ENCODE measurements at places on chromosomes 1 and 21. TPM values are rescaled to one million over a fixed set of nuclear protein-coding genes. Genes with fewer than 3 reads are reported as not detected.
A peak's percentile ranks its signal among the peaks of the same experiment; 100 is the strongest.

DNA sequence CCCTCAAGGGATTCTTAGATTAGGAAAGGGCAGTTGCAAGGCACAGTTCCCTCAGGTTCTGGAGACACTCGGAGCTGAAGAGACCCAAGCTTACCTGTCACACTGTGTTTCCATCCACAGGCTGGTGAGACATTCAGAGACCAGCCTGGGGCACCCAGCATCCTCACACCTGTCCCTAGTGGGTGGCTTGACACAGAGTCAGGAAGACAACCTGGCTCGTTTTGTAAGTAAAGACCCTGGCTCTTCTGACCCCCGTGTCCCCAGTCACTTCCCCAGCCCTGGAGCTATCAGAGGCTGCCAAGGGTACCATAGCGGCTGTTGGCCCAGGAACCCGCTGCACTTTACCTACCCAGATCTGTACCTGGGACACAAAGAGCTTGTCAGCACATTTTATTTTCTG lies 409.8 kb downstream of the MATN1 start:
- no peak for DNase-seq

GRCh38 chr1:158611916-158612315 lies 6.8 kb downstream of the OR10Z1 start:
- no peak for DNase-seq

- no peak for DNase-seq
Observed at GRCh38 chr1:156213644-156213966, 798 bp downstream of the PMF1 start.

- DNase-seq, result no peak
Observed at GRCh38 chr1:217027403-217028080, 304.3 kb upstream of the ESRRG start.

- DNase-seq, result peak; percentile 43
Observed at GRCh38 chr21:33374450-33375096, 28.6 kb upstream of the IFNGR2 start.

DNA sequence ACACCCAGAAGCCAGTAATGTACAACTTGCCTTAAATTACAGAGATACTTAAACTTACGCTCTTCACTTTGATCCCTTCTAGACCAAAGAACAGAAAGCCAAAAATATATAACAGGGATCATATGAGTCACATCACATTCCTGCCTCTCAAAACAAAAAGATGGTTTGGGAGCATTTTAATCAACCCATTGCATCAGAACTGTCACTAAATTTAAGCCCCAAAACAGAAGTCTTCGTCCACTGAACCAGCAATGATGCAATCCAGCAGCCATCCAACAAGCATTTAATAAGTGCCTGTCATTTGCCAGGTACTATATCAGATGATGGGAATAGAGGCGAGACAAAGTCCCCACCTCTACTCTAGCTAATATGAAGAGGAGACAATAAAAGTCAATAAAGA lies 42.7 kb upstream of the GLIS1 start:
- no peak for DNase-seq

DNA sequence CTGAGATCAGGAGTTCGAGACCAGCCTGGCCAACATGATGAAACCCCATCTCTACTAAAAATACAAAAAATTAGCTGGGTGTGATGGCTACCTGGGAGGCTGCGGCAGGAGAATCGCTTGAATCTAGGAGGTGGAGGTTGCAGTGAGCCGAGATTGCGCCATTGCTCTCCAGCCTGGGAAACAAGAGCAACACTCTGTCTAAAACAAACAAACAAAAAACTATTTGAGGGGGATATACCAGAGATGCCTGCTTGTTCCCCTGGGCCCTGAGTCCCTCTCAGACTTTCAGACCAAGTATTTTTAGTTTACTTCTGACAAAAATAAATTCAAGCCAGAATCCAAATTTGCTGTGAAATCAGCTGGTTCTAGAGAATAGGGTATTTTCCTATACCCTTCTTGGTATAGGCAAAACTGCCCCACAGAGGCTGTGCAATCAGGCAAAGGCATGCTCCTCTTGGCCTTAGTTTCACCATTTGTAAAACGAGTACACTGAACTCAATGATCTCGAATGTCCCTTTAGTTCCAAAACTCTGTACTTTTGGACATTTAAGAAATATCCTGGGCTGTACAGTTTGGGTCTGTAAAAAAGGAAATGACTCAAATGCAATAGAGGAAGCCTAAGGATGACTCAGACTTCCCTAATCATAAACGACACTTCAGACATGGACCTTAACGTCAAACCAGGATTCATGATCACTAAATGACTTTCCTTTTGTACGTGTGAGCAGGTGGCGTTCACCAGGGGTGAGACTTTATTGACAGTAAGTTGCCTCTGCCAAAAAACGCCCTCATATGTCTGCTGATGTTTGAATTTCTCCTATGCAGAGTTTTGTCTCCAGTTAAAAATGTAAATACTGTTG lies 16.1 kb downstream of the ENSA start:
- peak; percentile 24 for DNase-seq

DNA sequence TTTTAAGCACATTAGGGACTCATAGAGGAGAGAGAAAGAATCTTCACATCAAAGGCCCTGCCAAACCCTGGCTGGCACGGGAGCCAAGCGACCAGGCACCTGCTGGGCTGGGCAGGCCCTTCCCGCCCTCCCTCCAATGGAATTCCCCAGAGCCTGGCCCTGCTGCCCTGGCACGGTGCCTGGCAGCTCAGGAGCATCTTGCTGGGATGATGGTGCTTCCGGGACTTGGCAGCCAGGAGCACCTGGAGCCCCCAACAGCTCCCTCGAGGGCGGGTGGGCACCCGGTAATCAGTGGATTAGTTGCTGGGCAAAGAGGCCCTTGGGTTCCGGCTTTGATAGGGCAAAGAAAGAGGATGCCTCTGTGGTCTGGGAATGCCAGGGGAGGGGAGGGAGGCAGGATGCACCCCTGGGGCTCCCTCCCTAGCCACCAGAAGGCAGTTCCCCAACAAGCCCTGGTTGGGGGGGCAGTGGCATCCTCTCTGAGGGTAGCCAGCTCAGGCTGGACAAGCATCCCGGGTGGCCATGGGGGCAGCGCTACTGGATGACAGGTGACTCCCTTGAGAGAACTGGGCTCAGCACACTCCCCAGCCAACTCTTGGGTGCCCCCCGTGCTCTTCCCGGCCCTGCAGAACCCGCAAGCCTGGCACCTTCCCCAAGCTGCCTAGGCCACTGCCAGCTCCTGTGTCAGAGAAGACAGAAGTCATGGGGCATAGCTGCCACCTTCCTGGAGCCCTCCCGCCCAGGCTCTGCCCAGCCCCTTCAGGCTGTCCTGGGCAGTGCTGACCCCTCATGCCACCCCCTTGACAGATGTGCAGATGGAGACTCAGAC lies 26.4 kb downstream of the KRTAP10-1 start:
- no peak for DNase-seq

DNA sequence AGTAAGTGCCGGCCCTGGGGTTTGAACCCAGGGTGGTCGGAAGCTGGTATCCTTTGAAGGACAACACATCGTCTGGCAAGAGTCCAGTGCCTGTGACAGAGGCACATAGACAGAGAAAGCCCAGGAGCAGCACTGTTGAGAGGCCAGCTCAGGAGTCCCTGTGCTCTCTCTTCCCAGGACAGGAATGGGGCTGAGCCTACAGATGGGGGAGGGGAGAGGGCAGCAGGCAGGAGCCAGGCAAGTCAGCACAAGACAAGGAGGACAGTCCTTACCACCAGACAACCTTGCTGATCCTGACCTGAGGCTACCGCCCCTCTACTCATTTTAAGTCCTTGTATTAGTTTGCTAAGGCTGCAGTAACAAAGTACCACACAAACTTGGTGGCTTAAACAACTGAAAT lies 27.7 kb upstream of the SYT6 start:
- DNase-seq, result no peak

- no peak for DNase-seq
Observed at GRCh38 chr1:192984080-192984479, 75.1 kb downstream of the UCHL5 start.

DNA sequence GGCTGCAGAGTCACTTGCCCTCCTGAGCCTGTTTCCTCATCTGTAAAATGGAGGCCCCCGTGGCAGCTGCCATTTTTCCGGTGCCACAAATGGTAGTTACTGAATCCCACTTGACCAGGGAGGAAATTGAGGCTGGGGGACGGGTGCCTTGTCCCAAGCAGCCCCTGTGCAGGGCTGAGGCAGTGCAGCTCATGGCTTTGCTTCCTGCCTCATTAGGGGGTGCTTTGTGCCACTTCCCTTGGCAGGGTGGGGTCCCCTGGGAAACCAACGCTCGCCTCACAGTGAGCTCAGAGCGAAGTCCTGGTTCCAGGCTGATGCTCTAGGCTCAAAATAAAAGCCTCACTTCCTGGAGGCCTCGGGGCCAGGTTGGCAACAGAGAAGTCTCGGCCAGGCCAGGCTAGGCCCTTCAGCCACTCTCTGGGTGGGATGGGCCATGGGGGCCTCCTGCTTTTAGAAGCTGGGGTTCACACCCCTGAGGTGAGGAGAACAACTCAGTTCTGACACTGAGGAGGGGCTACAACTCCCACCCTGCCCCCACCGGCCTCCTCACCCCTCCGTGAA lies 6.8 kb downstream of the LAPTM5 start:
- no peak for DNase-seq

DNA sequence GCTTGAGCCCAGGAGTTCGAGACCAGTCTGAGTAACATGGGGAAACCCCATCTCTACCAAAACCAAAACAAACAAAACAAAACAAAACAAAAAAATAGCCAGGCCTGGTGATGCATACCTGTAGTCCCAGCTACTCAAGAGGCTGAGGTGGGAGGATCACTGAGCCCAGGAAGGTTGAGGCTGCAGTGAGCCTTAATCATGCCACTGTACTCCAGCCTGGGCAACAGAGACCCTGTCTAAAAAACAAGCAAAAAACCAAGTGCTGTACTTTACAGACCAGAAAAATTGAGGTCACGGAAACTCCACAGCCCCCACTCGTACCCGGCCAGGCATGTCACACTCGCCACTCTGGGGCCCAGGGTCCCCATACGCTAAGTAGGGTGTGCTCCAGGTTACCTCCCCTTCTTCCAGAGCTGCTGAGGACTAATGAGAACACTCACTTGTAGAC lies 22.9 kb downstream of the ATP2B4 start:
- no peak for DNase-seq

DNA sequence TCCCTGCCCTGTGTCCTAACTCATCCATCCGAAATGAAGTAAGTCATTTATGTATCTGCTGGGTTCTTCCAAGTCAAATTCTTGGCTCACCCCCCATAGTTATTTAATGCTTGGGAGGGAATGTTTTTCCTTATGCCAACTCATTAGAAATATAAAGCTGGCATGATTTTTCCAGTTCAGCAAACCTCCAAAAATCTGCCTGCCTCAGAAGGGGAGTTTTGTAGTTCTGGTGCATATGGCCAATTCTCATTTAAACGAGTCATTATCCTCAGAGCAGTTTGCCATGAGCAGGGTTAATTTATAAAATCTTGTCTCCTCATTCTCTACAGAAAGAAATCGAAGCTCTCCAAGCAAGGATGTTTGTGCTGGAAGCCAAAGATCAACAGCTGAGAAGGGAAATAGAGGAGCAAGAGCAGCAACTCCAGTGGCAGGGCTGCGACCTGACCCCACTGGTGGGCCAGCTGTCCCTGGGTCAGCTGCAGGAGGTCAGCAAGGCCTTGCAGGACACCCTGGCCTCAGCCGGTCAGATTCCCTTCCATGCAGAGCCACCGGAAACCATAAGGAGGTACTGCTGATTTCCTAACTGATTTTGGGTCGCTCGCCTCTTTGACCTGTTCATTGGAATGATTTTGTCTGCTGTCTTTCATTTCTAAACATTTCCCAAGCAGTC lies 144.1 kb downstream of the DISC1 start:
- no peak for DNase-seq

GRCh38 chr1:225595974-225596551 lies 56.9 kb downstream of the ENAH start:
- no peak for DNase-seq

- no peak for DNase-seq
Observed at GRCh38 chr1:31767225-31767624, 3.1 kb upstream of the ADGRB2 start.

GRCh38 chr1:15355968-15356625 lies 53.6 kb upstream of the EFHD2 start:
- DNase-seq, result no peak

GRCh38 chr1:225366018-225366417 lies 61.8 kb downstream of the LBR start:
- DNase-seq, result no peak

DNA sequence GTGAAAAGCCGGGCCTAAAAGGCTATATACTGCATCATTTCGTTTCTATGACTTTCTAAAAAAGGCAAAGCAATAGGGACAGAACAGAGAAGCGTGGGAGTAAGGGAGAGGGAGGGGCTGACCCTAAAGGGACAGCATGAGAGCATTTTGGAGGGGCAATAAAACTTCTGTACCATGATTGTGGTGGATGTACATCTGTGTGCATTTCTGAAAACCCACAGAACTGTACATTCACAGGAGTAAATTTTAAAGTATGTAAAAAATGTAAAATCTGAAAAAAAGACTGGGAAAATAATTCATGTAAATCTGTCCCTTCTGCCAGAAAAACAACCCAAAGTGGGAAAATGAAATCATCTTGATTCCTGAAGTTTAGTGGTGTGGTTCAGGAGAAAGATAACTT lies 235.4 kb downstream of the CENPF start:
- no peak for DNase-seq

DNA sequence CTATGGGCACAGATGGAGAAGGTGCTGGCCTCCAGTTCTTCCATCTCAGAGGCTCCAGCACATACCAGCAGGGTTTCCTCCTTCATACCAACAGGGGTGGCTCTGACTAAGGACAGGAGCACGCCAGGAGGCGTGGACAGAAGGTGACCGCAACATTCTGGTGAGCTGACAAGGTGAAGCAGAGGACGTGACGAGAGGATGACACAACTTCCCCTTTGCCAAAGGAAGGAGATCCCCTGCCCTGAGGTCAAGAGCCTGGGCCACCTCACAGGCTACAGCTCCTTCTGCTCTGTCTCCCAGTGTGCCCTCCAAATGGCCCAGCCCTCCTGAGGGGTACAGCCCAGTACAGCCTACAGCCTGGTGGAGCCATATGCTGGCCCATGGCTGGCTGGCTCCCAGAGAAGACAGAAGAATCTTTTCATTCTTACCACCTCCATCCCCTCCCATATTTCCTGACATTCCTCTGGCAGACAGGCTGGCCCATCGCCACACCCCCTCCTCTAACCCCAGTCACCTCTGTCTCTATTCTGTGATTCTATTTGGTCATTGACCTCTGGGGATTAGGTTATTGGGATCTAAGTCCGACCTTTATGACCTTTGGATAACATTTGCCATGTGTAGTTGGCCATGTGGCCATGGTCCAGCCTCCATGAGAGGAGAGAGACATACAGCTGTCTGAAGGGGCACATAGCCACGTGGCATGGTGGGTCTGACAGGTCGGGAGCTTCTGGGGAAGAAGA lies 5.1 kb upstream of the LAMB3 start:
- DNase-seq, result peak; percentile 84

GRCh38 chr1:231052777-231053176 lies 12.7 kb upstream of the FAM89A start:
- DNase-seq, result no peak

- peak; percentile 58 for DNase-seq
Observed at GRCh38 chr1:99227056-99227897, 37.0 kb upstream of the PLPPR4 start.

- DNase-seq, result peak; percentile 62
Observed at GRCh38 chr1:27403065-27403726, 10.8 kb downstream of the GPR3 start.

Gene BLACAT1
- polyA plus RNA-seq, result 3.6 TPM

Gene CRABP2
- polyA plus RNA-seq, result 88.6 TPM

Gene UBXN10
- 2.1 TPM for polyA plus RNA-seq

Gene FCRL2
- 0.15 TPM for polyA plus RNA-seq

Gene RHOC
- 211 TPM for polyA plus RNA-seq

Gene PKLR
- polyA plus RNA-seq, result not detected

Gene SIK1
- 15.6 TPM for polyA plus RNA-seq

Gene OLIG1
- polyA plus RNA-seq, result 0.13 TPM

Gene KIF26B
- polyA plus RNA-seq, result 4.8 TPM

Gene ZNF684
- 8.8 TPM for polyA plus RNA-seq

Gene C1orf94
- not detected for polyA plus RNA-seq

Gene AMPD1
- polyA plus RNA-seq, result not detected

Gene TDRD10
- 3.1 TPM for polyA plus RNA-seq
